ENCODE measurements at places on chromosomes 2 and 18.

DNA sequence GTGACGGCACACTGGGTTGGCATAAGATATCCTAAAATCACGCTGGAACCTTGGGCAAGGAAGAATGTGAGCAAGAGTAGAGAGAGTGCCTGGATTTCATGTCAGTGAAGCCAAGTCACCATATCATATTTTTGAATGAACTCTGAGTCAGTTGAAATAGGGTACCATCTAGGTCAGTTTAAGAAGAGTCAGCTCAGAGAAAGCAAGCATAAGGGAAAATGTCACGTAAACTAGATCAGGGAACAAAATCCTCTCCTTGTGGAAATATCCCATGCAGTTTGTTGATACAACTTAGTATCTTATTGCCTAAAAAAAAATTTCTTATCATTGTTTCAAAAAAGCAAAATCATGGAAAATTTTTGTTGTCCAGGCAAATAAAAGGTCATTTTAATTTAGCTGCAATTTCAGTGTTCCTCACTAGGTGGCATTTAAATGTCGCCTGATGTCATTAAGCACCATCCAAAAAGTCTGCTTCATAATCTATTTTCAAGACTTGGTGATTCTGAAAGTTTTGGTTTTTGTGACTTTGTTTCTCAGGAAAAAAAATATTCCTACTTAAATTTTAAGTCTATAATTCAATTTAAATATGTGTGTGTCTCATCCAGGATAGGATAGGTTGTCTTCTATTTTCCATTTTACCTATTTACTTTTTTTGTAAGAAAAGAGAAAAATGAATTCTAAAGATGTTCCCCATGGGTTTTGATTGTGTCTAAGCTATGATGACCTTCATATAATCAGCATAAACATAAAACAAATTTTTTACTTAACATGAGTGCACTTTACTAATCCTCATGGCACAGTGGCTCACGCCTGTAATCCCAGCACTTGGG is 19.6 kb downstream of the RSAD2 start:
- DNase-seq, result no peak

DNA sequence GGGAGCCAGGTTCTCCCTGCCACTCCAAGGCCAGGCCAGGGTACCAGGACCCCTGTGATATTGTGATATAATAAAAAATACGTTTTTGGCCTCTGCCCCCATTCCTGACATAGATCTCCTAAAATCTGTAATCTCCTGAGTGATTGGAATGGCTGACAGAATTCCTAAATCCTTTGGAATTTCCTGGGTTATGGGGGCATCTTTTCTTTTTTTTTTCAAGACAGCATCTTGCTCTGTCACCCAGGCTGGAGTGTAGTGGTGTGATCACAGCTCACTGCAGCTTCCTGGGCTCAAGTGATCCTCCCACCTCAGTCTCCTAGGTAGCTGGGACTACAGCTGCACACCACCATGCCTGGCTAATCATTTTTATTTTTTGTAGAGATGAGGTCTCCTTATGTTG is 26.2 kb upstream of the TUBB6 start:
- no peak for DNase-seq

GRCh38 chr2:127270663-127271062 is 23.3 kb downstream of the ERCC3 start:
- DNase-seq, result no peak

- no peak for DNase-seq
These were observed 80.9 kb upstream of the SMAD7 start for GRCh38 chr18:49031511-49032188.

DNA sequence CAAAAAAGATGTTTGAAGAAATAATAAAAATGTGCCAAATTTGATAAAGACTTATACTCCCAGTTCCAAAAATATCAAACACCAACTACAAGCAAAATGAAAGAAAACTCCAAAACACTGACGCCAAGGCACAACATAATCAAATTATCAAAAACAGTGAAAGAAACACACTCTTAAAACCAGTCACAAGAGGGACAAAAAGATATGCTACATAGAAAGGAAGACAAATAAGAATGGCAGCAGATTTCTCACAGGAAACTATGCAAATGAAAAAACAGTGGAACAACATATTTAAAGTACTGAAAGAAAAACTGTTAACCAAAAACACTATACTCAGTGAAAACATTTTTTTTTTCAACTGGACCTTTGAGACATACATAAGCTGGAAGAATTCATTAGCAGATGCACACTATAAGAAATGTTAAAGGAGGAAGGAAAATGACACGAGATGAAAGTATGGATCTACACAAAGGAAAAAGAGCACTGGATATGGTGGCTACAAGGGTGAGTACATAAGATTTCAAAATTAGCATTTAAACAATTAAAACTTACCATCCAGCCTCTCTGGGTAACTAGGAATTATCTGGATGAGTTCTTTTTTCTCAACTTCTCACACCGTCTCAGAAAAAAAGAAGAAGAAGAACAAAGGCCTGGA is 94.0 kb upstream of the ACVR1C start:
- DNase-seq, result no peak

Measured in stimulated activated CD8-positive, alpha-beta memory T cell treated with anti-CD3 and anti-CD28 coated beads, Interleukin-7, amount 100 ng/mL, for 48 hours (primary cell).